ENCODE measurements at places on chromosomes 6 and 20. TPM values are rescaled to one million over a fixed set of nuclear protein-coding genes. Genes with fewer than 3 reads are reported as not detected.

- DNase-seq, result no peak
- no peak overlapping the region for H3K4me3 ChIP-seq
- H3K4me1 ChIP-seq, result no peaks in the 10 kb centered on the region
Observed at GRCh38 chr20:62732031-62732760, 23.6 kb downstream of the NTSR1 start.

DNA sequence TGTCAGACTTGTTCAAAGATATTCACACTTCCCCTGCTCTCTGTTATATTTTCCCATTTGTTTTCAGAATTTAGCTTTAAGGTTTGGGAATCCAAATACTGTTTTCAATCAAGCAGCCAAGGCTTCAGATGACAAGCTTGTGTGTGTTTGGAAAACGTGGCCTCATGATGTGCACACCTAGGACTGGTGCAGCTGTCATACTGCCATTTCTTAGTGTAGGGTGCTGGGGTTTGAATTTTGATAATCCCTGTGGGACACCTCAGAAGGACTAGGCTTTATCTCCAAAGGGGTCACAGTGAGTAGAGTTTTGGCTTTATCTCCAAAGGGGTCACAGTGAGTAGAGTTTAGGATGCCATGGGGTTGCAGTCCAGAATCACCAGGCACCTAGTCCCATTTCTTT is 65.3 kb upstream of the JAG1 start:
- DNase-seq, result no peak
- H3K4me3 ChIP-seq, result no peak overlapping the region
- H3K27ac ChIP-seq, result no peak overlapping the region
- H3K36me3 ChIP-seq, result no peaks in the 10 kb centered on the region

DNA sequence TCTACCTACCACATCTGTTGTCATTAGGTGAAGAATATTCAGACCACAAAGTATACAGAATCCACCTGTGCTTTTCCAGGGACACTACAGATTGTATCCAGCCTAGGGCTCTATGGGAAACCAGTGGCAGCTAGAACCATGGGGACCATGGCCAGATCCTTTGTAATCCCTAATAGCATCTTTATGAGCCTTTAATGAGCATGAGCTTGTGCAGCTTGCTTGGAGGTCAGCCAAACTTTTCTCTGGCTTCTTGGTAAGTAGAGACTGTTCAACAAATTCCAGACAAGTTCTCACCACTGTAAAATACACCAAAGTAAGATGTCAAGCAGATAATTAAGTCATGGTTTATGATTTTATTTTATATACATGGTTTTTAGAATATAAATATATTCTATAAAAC is 301.6 kb upstream of the ADGRB3 start:
- H3K4me1 ChIP-seq, result no peaks in the 10 kb centered on the region
- H3K36me3 ChIP-seq, result no peaks in the 10 kb centered on the region
- no peak overlapping the region for H3K27ac ChIP-seq
- H3K27me3 ChIP-seq, result no peaks in the 10 kb centered on the region
- DNase-seq, result no peak

DNA sequence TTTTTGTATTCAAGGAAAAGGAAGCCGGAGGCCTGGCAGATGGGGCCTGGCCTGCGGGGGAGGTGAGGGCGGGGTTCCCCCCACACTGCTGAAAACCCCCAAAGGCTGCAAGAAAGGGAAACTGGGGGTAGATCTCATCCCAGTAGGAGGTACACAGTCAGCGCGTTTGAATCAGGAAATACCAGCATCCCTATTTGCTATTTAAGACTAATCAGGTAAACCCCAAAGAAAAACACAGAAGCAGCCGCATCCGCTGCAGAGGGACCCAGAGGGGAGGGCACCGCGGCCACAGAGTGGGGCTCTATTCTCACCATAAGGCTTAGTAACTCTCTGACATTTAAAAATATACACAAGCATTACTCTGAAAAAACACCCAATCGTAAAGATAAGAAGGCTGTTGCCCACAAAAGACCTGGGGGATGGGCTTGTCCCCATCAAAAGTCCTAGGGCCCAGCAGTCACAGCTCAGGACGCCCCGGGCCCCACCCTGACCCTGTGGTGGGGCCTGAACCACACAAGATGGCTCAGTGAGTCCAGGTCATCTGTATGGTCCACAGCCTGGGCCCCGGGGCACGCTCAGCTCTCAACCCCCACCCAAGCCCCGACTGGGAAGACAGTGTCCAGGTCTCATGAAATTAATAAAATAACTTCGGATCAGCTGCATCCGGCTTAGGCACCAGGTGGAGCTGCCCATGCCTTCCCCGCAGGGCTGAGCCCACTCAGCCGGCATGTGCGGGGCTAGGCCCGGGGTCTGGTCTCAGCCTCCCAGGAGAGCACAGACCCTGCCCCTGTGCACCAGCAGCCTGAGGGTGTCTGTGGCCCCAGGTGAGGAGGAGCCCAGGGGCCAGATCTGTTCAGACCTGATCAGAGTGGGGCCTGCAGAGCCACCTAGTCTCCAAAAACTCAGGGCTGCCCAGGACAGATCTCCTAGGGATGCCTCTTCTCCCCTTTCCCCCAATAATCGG is 31.0 kb downstream of the KCNQ2 start:
- no peaks in the 10 kb centered on the region for H3K36me3 ChIP-seq
- H3K27me3 ChIP-seq, result no peaks in the 10 kb centered on the region
- no peak overlapping the region for H3K27ac ChIP-seq
- H3K4me3 ChIP-seq, result no peak overlapping the region

DNA sequence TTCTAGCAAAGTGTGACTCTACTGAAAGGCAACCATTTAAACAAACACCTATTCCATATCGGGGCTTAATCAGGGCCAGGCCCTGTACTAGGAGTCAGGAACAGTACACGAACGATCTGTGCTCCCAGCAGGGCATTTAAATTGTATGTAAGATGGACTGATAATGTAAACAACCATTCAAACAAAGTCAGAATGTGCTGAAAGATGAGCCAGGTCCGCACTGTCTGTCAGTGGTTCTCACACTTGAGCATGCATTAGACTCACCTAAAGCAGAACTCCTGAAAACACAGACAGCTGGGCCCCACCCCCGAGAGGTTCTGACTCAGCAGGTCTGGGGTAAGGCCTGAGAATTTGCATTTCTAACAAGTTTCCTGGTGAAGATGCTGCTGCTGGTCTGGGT is 81.6 kb downstream of the PXDC1 start:
- no peaks in the 10 kb centered on the region for H3K36me3 ChIP-seq
- no peaks in the 10 kb centered on the region for H3K27me3 ChIP-seq
- no peak overlapping the region for H3K27ac ChIP-seq
- no peak for DNase-seq

- no peak overlapping the region for H3K4me3 ChIP-seq
- DNase-seq, result no peak
Observed at GRCh38 chr6:4930025-4930691, 73.7 kb downstream of the RPP40 start.

GRCh38 chr20:53900380-53900999 is 169.9 kb downstream of the BCAS1 start:
- H3K27me3 ChIP-seq, result no peaks in the 10 kb centered on the region
- no peak overlapping the region for H3K27ac ChIP-seq
- DNase-seq, result no peak
- H3K36me3 ChIP-seq, result no peaks in the 10 kb centered on the region

GRCh38 chr6:6384520-6384919 is 64.1 kb upstream of the F13A1 start:
- no peak for DNase-seq
- peaks cover 4% of the 10 kb centered on the region for H3K4me1 ChIP-seq

DNA sequence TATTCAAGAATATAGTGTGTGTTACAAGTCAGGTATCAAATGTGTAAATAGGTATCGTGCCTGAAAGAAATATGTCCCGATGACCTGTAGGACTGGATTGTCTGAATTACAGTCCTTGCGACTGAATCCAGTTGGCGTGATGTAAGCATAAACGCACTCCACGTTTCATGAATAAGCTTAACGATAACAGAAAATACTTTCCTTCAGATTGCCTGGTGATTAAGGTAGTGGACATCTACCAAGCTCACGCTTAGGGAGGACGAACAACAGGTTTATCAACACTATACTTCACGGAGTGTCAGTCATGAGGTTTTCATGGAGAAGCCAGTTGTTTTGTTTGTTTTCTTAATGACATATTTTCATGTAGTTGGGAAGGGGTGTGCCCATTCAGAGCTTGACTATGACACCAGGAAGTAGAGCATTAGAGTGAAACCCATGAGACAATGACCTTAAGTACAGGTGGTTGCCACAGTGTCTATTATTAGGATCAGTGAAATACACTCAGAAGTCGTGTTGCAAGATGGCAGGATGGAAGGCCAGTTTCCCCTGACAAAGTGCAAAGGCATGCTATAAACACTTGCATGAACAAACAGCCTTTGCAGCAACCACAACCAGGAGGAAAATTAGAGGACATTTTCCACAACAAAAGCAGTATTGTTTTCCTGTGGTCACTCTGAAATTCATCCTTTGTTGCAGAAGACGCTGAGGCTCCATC is 305.8 kb upstream of the PRDM1 start:
- DNase-seq, result no peak
- H3K36me3 ChIP-seq, result no peaks in the 10 kb centered on the region
- H3K4me3 ChIP-seq, result no peak overlapping the region
- no peak overlapping the region for H3K27ac ChIP-seq
- peaks cover 3% of the 10 kb centered on the region for H3K4me1 ChIP-seq

DNA sequence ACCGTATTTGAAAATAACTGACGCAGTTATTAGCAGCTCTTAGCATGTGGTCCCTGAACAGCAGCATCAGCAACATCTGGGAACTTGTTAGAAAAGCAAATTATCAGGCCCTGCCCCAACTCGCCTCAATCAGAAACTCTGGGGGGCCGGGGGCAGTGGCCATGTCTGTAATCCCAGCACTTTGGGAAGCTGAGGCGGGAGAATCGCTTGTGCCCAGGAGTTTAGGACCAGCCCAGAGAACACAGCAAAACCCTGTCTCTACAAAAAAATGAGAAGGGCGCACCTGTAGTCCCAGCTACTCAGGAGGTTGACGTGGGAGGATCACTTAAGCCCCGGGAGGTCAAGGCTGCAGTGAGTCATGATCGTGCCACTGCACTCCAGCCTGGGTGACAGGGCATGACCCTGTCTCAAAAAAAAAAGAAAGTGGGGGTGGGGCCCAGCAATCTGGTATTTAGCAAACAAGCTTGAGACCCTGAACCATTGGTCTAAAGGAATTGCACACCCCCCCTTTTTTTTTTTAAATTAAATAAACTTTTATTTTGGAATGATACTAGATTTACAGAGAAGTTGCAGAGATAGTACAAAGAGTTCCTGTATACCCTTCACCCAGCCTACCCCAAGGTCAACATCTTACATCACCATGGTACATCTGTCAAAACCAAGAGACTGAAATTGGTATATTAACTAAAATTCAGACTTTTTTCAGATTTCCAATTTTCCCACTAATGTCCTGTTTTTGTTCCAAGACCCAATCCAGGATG is 6.7 kb downstream of the SRXN1 start:
- H3K27ac ChIP-seq, result no peak overlapping the region
- H3K27me3 ChIP-seq, result peaks cover 8% of the 10 kb centered on the region
- no peak for DNase-seq

DNA sequence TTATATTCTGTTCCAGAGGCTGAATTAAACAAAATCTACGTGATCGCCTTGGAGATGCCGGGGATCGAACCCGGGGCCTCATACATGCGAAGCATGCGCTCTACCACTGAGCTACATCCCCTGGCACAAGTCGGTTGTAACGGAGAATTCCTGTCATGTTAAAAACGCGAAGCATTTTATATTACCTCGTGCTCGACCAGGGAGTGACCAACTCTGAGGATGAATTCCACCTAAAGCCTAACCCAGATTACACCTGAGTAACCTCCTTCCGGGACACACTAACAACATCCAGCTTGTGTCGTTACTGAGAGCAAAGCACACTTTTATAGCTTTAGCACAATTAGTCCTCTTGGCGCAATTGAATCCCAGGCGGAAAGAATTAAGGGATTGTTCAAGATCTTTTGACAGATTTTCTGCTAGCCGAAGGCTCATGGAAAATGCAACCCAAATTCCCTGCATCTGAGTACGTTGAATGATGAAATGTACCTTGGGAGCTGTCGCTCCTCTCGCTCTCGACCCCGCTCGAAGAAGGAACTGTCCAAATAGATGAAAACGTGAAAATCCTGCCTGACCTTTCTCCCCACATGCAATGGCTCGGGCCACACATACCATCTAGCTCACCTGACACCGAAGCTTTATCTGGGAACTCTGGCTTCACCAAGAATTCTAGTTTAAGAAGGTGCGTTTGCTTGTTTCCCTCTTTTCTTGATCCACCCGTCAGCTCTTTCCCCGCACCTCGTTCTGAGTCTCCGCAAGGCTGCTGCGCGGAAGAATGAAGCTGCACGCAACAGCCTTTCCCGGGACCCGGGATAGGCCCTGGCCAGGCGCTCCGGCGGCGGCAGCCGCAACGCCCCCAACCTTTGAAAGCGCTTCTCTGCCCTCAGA is 148.3 kb downstream of the GPX5 start:
- peaks cover 28% of the 10 kb centered on the region for H3K27me3 ChIP-seq
- no peaks in the 10 kb centered on the region for H3K36me3 ChIP-seq
- peaks cover 8% of the 10 kb centered on the region for H3K4me1 ChIP-seq
- no peak overlapping the region for H3K27ac ChIP-seq
- no peak overlapping the region for H3K4me3 ChIP-seq

GRCh38 chr20:35145141-35145564 is 2.0 kb downstream of the EDEM2 start:
- peaks cover 43% of the 10 kb centered on the region for H3K4me1 ChIP-seq
- peak overlapping the region; percentile 19 for H3K4me3 ChIP-seq
- peaks cover 29% of the 10 kb centered on the region for H3K36me3 ChIP-seq
- no peak for DNase-seq
- H3K27me3 ChIP-seq, result no peaks in the 10 kb centered on the region

GRCh38 chr6:130518588-130518987 is 152.8 kb downstream of the TMEM200A start:
- peaks cover 12% of the 10 kb centered on the region for H3K4me1 ChIP-seq
- no peak overlapping the region for H3K4me3 ChIP-seq
- H3K36me3 ChIP-seq, result no peaks in the 10 kb centered on the region
- no peak overlapping the region for H3K27ac ChIP-seq
- no peak for DNase-seq
- no peaks in the 10 kb centered on the region for H3K27me3 ChIP-seq

- H3K4me3 ChIP-seq, result no peak overlapping the region
- no peaks in the 10 kb centered on the region for H3K36me3 ChIP-seq
- H3K4me1 ChIP-seq, result no peaks in the 10 kb centered on the region
- H3K27ac ChIP-seq, result no peak overlapping the region
Observed at GRCh38 chr6:155219299-155219698, 44.5 kb upstream of the CLDN20 start.

DNA sequence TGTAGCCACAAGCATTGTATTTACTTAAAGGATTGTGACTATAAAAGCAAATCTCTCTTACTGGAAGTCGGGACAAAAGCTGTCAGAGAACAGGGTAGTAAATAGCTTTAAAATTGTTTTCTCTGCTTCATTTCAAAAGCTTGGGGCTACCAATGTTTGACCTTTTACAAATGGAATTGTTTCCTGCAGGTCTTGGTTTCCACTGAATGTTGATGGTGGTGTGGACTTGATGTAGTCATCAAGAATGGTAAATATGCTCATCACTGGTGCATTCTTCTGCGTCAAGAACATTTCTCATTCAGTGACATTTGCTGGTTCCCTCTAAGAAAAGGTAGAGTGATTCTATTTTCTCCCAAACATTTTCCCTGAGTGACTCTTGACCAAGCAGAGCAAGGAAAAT is 435.4 kb upstream of the KHDRBS2 start:
- no peak overlapping the region for H3K4me3 ChIP-seq
- no peaks in the 10 kb centered on the region for H3K4me1 ChIP-seq
- H3K27me3 ChIP-seq, result no peaks in the 10 kb centered on the region
- no peak overlapping the region for H3K27ac ChIP-seq
- no peak for DNase-seq

The ELOVL4 gene
- polyA plus RNA-seq, result not detected

The ADA gene
- 10.0 TPM for polyA plus RNA-seq

Measured in B cell (primary cell).